ENCODE measurements at places on chromosomes 4 and X. TPM values are rescaled to one million over a fixed set of nuclear protein-coding genes. Genes with fewer than 3 reads are reported as not detected.

UGT2B15 gene
- not detected for total RNA-seq

VSIG4 gene
- total RNA-seq, result not detected

ARHGEF38 gene
- total RNA-seq, result not detected

GYPB gene
- total RNA-seq, result not detected

ENPEP gene
- 0.28 TPM for total RNA-seq

FAM236D gene
- not detected for total RNA-seq

MAGEE1 gene
- 0.56 TPM for total RNA-seq

TLL1 gene
- total RNA-seq, result not detected

HTRA3 gene
- 1.1 TPM for total RNA-seq

BTK gene
- not detected for total RNA-seq

STARD8 gene
- total RNA-seq, result 1.7 TPM

INTS12 gene
- total RNA-seq, result 30.8 TPM

TRIM2 gene
- 52.2 TPM for total RNA-seq

CENPVL1 gene
- total RNA-seq, result not detected

CFAP99 gene
- not detected for total RNA-seq

IL1RAPL2 gene
- not detected for total RNA-seq

TMSB15C gene
- total RNA-seq, result 5.8 TPM

IL2RG gene
- total RNA-seq, result not detected

OPN1MW gene
- total RNA-seq, result not detected

ARMCX2 gene
- 98.9 TPM for total RNA-seq

ARR3 gene
- not detected for total RNA-seq

SLC10A6 gene
- total RNA-seq, result not detected

IGSF1 gene
- total RNA-seq, result not detected

SSX3 gene
- total RNA-seq, result not detected
